ENCODE measurements at places on chromosomes 7 and 10. TPM values are rescaled to one million over a fixed set of nuclear protein-coding genes. Genes with fewer than 3 reads are reported as not detected.

SPDYE6 gene
- polyA plus RNA-seq = not detected

SMO gene
- polyA plus RNA-seq = 13.1 TPM

- DNase-seq = no peak
Measured at GRCh38 chr10:102468683-102469082, 17.3 kb upstream of the C10orf95 start.

- no peak for DNase-seq
Measured at GRCh38 chr7:150307129-150307528, 16.0 kb upstream of the LRRC61 start.

- no peak for DNase-seq
Measured at GRCh38 chr7:157442993-157443831, 106.4 kb downstream of the DNAJB6 start.

GRCh38 chr7:876972-877311 lies 588 bp downstream of the GET4 start:
- DNase-seq = no peak

Measured in GM23338 (cell line).